NCI-H1092 (cell line): ENCODE measurements at places on chromosomes 3 and 15.

DNA sequence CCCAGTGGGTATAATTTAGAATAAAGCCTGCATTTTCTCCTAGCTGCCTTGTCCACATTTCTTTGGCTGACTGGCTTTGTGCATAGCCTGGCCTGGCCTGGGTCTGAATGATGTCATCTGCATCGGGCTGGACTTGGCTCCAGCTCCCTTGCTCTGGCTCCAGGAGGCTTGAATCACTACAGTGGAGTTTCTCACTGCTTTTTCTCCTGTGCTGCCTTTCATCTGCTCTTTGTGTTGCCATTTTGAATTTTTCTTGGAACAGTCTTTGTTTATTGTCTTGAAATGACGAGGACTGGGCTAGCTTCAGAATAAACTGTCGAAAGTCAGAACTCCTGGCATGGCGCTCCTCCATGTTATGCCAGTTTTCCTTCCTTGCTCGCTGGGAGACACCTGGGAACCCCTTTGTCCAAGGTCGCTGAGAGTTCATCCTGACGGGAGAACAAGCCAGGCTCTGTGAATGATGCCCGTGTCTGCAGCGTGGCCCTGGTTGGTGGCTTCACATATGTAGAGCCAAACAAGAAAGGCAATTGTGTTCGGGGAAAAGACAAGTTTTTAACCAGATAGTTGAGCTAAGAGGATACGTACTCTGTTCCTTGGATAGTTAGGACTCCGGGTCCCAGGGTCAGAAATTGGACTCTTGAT is 258.9 kb downstream of the PDZRN3 start:
- DNase-seq = no peak

- no peak for DNase-seq
Observed at GRCh38 chr15:32970847-32971246, 223.7 kb downstream of the FMN1 start.

GRCh38 chr3:135844386-135844785 is 121.1 kb upstream of the PPP2R3A start:
- no peak for DNase-seq

DNA sequence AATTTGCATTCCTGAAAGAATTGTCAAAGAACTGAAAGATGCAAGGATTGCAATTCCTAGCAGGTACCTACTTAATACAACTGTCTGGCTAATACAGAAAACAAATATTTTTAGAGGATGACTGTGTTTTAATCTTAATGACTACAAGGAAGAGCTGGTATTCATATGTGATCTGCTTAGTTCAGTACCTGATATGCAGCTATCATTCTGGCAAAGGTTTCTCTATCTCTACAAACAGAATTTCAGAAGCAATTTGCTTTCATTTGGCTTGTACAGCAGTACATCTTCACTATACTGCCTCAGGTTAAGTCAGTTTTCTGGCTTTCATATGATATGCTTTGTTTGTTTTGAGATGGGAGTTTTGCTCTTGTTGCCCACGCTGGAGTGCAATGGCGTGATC is 51.3 kb downstream of the TBL1XR1 start:
- DNase-seq = no peak

DNA sequence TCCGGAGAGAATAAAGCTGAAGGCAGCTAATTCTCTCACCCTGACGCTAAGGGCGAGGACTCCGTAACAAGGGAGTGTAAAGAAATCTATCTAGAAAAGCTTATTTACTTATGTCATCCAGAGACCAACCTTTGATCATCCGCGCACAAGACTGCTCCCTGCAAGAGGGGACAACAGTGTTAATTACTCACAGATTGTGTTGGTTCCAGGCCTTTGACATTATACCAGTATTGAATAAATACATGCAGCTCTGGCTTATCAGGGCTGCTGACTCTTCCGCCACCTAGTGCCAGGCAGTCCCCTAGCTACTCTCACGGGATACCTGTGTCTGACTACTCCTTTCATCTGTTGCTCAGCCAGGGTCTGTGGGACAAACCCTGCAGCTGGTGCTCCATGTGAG is 211.7 kb downstream of the DTWD1 start:
- DNase-seq = no peak

DNA sequence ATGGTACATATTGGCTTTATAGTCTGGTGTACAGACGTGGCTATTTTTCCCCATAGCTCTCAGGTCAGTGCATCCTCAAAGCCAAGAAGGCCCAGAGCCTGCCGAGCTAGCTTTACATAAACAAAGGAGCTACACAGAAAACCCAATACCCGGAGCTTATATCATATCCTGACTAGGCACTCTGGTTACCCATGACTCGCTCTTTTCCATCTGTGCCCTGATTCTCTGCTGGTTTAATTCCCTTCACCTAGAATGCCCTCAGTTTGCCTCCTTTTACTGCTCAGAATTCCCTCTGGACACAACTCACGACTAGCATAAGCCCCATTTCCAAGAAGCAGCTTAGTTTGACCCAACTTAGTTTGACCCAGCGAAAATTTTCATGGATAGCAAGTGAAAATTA is 110.8 kb downstream of the TIGIT start:
- no peak for DNase-seq

DNA sequence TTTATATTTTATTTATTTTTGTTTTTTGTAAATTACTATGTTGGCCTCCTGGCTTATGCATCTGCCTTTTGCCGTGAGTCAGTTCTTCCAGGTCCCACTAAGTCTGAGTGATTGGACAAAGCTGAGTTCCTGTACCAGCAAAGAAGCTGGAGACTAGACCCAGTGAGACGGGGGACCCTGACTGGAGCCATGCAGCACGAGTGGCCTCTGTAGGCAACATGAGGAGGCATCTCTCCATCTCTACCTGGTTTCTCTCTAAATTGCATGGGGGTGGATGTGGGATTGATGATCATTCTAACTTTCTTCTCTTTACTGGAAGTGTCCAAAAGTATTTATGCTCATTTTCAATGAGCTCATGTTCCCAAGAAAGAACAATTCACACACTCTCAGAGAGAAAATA is 155.3 kb upstream of the MRPL3 start:
- no peak for DNase-seq

DNA sequence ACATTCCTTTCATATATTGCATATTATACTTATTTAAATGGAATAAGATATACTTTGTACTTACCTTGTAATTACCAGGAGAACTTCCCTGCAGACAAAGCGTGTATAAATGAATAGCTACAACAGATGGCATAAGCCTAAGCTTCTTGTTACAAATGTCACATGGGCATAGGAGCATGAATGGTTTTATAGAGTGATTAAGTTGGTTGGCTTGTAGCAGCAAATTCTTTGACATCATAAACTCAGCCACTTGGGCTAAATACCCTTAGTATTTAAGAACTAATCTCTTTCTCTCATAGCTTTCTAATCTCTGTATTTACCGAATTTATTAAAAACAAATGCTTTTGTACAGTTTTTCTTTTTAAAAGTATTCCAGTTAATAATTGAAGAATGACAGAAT is at the start of gene UBAP1L:
Gene UBAP1L (minus strand): TSS at position 115 of the 400 bp plus-strand sequence. CDS start 8,985 bp downstream, outside the sequence.
- DNase-seq = no peak

GRCh38 chr15:35562641-35563040 is 16.7 kb upstream of the DPH6 start:
- no peak for DNase-seq

DNA sequence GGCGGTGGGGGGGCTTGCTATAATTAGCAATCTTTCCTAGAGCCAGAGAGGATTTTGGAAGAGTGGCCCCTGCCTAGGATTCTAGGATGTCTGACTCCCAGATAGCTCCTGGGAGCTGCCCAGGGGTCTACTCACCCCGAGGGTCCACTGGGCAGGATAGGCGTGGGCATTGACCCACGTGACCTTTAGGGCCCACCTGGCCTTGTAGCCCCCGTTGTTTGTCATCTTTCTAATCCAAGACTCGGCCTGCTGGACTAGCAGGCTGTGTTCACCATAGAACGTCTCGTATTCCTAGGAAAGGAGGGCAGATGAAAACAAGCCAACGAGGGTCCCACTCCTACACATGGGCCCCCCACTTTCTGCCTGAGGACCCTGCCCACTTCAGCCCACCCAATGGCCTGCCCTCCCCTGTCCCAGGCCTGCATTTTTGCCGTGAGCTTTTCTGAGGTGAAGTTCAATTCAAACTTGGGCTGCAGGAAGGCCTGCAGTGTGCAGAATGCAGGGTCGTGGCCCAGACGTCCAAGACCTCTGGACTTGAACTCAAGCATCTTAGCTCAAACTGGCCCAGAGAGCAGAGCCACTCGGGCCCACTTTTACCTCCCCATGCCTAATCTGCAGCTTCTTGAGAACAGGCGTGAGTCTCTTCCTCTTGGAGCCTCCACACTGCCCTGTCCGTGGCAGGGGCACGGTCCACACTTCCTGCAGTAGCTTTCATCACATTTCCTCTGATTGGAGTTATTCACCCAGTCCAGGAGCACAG is 41.5 kb downstream of the MUC4 start:
- no peak for DNase-seq

DNA sequence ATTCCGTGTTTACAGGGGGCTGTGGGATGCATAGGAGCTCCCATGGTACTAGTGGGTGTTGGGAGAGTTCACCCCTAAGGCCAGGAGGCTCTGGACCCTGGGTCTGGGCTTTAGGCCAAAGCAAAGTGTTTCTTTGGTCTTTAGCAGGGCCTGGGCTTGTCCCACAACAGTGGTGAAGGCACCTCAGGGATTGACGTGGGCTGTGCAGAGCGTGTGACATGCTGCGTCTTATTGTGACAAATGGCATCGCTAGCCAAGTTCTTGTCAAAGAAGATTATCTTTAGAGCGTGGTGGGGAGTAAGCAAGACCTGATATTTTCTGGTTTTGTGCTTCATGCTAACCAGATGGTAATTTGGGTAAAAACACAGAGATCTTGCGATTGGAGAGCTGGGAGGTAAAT is 170.1 kb downstream of the APBA2 start:
- no peak for DNase-seq

GRCh38 chr3:24485511-24485910 is 9.1 kb downstream of the THRB start:
- no peak for DNase-seq

- no peak for DNase-seq
Observed at GRCh38 chr15:58522865-58523264, 91.1 kb downstream of the LIPC start.

- DNase-seq = peak; percentile 85
Observed at GRCh38 chr3:48747706-48748105, 30.7 kb upstream of the IP6K2 start.

DNA sequence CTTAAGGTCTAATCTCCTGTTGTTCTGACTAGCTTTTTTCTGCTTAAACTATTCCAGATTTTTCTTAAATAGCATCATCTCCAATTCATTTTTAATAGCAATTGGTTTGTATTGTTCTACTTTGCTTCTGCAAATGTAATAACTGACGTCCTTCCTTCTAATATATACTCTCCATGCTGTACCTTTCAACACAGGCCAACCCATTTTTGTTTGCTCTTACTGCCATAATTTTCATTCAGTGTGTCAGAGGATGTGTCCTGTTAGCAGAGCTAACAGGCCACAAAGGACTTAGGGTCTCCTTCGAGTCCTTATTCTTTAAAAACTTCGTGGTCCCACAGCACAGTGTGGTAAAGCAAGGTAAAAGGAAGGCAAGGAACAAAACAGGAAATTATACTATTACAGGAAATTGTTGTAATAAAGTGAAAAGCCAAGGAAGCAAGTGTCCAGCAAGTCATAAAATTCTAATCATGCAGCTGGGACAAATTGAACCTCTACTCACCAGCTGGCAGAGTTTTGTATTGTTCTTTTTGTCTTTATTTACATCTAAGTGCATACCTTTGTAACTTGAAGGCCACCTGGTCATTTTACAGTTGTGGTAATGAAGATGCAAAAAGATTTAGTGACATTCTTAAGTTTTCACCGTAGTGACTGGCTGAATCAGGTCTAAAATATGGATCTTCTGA is 64.9 kb upstream of the ZBTB20 start:
- DNase-seq = no peak

GRCh38 chr3:10680796-10681195 is 135.2 kb upstream of the SLC6A11 start:
- DNase-seq = no peak

GRCh38 chr15:78264304-78265136 is at the start of gene DNAJA4:
Gene DNAJA4 (plus strand): TSS chr15:78264562. CDS start chr15:78264764, 202 bp downstream.
- DNase-seq = peak; percentile 33

DNA sequence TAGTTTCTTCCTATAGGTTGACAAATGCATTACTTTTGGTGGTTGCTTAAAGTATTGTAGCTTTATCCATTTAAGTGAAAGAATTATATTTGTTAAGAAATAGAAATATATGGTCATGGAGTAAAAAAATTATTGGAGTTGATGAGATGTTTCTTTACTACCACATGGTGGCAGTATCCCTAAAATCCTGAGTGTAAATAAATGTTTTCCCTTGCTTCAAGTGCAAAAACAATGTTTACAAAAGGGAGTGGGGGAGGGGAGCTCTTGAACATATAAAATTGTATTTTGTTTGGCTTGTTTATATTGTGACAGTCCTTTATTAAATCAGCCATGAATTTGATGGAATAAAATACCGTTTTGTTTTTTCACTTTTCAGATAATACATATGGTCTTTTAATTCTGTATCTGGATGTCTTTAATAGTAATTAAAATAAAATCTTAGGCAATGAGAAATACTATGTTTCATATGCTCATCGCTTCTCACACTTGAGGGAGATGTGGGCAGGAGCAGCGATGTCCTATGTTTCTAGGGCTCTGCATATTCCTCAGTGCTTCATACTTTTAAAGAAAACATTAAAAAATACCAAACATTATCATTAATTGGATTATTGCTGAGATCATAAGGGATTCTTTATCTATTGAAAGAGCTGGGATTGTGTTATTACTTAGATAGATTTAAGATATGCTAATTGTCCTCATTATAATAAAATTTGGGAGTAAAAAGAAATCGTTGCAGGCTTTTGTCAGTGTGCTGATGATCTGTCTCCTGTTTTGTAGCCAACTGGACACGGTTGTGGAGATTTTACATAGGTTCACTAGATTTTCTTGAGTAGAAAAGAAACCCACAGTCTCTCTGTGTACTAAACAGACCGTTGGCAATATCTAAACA is 349.7 kb downstream of the TUSC7 start:
- DNase-seq = peak; percentile 59

GRCh38 chr3:166205158-166205557 is 367.9 kb upstream of the BCHE start:
- DNase-seq = no peak

DNA sequence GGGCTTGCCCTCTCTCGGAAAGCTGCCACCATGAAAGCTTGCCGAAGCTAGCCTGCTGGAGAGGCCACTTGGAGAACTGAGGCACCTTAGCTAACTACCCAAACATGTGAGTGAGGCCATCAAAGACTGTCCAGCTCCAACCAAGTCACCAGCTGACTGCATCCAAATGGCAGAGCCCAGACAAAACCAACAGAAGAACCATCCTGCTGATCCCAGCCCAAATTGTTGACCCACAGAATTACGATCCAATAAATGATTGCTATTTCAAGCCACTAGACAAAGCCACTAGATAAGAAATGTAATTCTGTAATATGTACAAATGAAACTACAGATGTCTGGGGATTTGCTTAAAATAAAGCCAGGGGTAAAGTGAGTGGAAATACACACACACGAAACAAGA is 109.8 kb upstream of the TRPM1 start:
- no peak for DNase-seq

- no peak for DNase-seq
Observed at GRCh38 chr15:41194444-41194843, 36.1 kb downstream of the EXD1 start.
